ENCODE measurements at places on chromosomes 12 and 14. TPM values are rescaled to one million over a fixed set of nuclear protein-coding genes. Genes with fewer than 3 reads are reported as not detected.

- DNase-seq, result no peak
These were observed 24.0 kb downstream of the CCDC38 start for GRCh38 chr12:95918194-95918993.

The LGR5 gene
- not detected for total RNA-seq

The SMOC1 gene
- total RNA-seq, result under 0.01 TPM

GRCh38 chr12:93680006-93680405 lies 2.8 kb downstream of the CRADD start:
- peak; percentile 8 for DNase-seq

The LHX5 gene
- total RNA-seq, result not detected

DNA sequence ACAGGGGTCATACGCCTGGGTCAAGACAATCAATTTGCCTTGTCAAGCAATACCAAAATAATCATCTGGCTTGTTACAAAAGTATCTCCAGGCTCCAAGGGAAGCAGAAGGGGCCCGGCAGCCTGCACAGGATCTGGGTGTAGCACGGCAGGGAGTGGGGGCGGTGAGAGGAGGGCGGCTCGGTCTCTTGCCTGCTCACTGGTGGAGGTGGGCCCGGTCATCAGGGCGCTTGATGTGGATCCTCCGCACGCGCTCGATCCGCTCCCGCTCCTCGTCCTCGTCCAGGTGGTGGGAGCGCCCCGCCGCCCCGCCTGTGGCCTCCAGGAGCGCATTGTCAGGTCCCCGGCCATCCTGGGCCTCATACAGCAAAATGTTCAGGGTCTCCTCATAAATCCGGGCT lies 25.7 kb downstream of the KCTD10 start:
- DNase-seq, result no peak

The GNB3 gene
- 0.39 TPM for total RNA-seq

GRCh38 chr14:88933191-88933590 lies 108.7 kb downstream of the TTC8 start:
- no peak for DNase-seq

- DNase-seq, result no peak
These were observed 20.5 kb downstream of the KITLG start for GRCh38 chr12:88559772-88560171.

DNA sequence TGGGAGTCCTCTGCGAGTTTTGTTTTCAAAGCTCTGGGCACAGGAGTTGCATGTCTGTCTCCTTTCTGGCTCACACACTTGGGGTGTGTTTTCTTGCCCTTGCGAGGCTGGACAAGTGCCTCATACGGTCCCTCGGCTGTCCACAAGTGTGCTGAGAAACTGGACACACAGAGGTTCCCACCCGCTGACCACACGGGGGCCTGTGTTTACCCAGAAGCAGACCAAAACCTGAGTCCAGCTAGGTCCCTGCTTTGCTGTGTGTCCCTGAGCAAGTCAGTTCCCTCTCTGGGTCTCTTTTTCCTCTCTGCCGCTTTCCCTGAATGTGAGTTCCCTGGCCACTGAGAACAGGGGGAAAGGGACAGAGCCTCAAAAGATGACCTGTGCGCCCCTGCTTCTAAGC lies 678 bp upstream of the OAS2 start:
- DNase-seq, result no peak

DNA sequence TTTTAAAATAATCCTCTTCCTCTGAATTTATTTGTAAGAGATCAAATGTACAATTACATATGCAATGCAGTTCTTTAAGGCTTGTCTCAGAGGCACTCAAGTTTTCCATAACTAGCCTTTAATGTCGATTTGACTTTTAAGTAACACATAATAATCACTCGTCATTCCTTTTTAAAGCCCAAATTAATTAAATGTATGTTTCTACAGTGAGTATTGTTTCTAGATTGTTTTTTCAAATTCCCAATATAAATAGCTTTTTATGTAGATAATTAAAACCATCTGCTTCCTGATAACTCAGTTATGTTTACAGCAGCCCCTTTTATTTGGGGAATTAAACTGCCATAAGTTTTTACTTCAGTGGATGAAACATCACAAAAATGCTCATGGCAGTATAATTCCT lies 185.1 kb downstream of the ETNK1 start:
- no peak for DNase-seq

The ANKRD13A gene
- 165 TPM for total RNA-seq

The C12orf54 gene
- total RNA-seq, result not detected

- no peak for DNase-seq
These were observed 28.2 kb downstream of the ANKRD9 start for GRCh38 chr14:102481371-102481770.

The INHBC gene
- total RNA-seq, result not detected

- DNase-seq, result no peak
These were observed 65.8 kb downstream of the ITPK1 start for GRCh38 chr14:93049867-93050331.

DNA sequence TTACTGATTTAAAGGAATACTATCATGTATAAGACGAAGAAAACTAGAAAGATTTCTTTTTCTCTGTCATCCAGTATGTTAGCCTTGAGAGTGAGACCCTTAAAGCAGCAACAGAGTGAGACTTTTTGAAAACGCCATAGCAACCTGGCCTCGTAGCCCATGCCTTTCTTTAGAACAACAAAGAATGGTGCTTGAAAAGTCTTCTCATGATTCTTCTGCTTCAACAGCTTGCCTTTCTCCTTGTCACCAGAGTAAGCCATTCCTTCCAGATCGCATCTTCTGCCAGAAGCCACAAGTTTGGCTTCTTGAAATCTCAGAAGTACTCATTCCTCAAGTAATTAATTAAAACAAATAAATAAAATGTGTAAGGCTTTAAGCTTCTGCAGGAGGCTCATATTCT lies 109.3 kb downstream of the PDE3A start:
- DNase-seq, result no peak

The WIF1 gene
- total RNA-seq, result 1.2 TPM

The GPRC5A gene
- 4.6 TPM for total RNA-seq

The SLC39A2 gene
- not detected for total RNA-seq

DNA sequence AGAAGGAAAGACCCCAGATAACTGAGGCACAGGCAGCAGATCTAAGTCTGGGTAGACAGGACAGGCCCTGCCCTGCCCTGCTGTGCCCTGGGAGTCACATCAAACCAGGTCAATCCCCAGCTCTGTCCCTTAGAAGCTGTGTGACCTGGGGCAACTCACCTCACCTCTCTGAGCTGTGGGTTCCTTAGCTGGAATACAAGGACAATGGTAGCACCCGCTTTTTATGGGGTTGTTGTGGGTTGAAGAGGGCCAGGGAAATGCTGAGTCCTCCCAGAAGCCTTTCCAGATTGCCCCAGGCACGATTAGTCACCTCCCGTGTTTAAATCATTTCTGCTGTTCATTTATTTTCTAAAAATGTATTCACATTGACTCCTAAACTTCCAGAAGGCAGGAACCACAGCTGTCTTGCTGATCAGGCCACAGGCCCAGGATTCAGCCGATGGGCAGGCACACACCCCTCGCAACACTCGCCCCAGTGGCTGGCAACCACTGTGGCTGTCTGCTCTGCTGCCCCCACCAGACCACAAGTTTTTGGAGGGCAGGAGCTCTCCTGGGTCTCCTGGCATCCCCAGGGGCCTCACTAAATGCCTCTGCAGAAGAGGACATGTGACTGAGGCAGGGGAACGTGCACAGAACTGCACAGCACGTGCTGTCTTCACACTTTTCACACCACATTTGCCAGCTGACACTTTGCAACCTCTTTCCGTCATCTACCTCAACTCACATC lies 3.0 kb downstream of the SELPLG start:
- no peak for DNase-seq

The SERPINA9 gene
- not detected for total RNA-seq

The MYO1H gene
- total RNA-seq, result not detected

DNA sequence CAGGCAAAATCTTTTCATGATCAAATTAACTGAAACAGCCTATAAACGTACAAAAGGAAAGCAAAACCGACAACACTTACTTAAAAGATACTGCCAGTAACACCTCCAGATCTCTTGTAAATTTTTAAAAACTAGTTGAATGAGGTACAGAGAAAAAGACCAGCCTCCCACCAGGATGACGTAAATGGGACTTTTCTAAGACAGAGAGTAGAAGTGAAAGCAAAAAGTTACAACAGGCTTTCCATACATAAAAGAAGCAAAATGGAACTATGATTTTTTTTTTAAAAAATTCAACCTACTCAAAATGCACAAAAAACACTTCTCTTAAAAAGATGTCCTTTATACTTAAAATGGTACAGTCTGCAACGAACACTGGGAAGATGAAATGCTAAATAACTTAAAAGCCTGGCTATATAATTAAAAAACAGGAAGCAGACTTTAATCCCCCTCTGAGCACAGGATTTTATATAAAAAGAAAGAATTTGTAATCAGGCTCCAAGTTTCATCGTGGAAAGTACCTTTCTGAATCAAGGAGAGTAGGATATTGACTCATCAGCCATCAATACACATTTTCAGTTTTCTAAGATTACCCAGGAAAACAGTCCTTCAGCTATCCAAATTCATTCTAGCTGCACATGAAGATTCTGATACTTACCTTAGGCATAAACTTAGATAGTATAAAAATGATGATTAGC lies 14.2 kb upstream of the MYO1A start:
- no peak for DNase-seq

The C12orf56 gene
- total RNA-seq, result 0.11 TPM

- no peak for DNase-seq
These were observed 50.1 kb downstream of the GOLGA5 start for GRCh38 chr14:92844204-92844603.

DNA sequence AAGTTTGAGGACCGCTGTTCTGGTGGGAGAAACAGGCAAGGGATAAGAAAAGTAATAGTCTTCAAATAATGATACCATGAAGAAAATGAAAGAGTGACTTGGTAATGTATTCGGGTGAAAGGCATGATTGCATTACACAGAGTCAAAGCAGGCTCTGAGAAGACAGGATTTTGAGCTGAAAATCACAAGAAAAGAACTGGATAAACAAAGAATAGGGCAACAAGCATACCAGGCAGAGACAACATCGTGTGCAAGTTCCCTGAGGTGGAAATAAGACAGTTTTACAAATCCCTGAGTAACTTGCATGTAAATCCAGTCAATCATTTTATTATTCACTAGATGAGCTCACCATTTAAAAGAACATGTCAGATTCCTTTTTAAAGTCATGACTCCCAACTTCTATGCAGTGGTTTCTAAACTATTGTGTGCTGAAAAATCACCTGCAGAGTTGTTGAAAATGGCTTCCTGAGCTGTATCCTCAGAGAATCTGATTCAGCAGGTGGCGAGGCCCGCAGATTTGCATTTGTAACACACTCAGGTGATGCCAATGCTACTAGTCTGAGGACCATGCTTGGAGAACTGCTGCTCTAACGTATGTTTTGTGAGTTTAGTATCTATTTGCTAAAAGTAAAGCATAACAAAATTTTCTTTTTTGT lies 133.0 kb upstream of the ABCD2 start:
- no peak for DNase-seq

DNA sequence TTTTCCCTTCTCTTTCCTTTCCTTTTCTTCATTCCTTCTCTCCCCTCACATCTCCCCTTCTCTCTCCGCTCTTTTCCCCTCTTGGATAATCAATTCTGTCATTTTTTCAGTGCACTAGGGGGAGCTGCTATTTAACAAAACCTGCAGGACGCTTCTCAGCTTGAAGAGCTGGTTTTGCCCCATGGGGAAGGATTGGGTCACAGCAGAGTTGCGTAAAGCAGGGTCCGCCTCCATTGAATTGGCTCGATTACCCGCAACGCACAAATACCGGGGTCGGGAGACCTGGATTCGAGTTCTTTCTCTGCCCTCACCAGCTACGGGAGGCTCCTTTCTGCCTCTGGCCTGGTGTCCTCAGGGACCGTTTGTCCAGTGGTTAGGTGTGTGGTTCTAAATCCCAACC lies 42.1 kb upstream of the CHGA start:
- no peak for DNase-seq

GRCh38 chr14:95121911-95122620 lies 35.3 kb downstream of the DICER1 start:
- DNase-seq, result no peak
